ENCODE measurements at places on chromosomes 3 and 15.

- DNase-seq = no peak
These were observed 61.8 kb upstream of the TSC22D2 start for GRCh38 chr3:150346266-150346665.

- DNase-seq = no peak
These were observed 45.7 kb downstream of the B3GNT5 start for GRCh38 chr3:183298701-183299153.

- no peak for DNase-seq
These were observed 682 bp downstream of the ITPKA start for GRCh38 chr15:41494190-41494921.

DNA sequence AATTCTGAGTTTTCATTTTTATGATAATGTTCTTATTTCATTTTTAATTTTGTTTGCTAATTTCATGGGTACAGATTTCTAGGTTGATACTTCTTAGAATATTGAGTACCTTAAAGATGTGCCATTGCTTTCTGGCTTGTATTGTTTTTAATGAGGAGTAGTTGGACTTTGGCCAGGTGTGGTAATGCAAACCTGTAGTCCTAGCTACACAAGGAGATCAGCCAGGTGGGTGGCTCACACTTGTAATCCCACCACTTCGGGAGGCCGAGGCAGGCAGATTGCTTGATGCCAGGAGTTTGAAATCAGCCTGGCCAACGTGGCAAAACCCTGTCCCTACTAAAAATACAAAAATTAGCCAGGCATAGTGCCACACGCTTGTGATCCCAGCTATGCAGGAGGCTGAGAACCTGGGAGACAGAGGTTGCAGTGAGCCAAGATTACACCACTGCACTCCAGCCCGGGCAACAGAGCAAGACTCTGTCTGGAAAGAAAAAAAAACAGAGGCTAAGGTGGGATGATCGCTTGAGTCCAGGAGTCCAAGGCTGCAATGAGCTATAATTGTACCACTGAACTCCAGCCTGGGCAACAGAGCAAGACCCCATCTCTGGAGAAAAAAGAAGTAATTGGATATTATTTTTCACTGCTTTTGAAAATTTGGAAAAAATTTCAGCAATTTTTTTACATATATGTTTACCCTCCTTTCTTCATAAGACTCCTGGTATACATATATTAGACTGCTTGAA is 198.0 kb downstream of the ALCAM start:
- no peak for DNase-seq

- DNase-seq = no peak
These were observed 4.4 kb upstream of the COL8A1 start for GRCh38 chr3:99633887-99634558.

GRCh38 chr3:61847784-61848462 is 286.6 kb downstream of the PTPRG start:
- DNase-seq = no peak

DNA sequence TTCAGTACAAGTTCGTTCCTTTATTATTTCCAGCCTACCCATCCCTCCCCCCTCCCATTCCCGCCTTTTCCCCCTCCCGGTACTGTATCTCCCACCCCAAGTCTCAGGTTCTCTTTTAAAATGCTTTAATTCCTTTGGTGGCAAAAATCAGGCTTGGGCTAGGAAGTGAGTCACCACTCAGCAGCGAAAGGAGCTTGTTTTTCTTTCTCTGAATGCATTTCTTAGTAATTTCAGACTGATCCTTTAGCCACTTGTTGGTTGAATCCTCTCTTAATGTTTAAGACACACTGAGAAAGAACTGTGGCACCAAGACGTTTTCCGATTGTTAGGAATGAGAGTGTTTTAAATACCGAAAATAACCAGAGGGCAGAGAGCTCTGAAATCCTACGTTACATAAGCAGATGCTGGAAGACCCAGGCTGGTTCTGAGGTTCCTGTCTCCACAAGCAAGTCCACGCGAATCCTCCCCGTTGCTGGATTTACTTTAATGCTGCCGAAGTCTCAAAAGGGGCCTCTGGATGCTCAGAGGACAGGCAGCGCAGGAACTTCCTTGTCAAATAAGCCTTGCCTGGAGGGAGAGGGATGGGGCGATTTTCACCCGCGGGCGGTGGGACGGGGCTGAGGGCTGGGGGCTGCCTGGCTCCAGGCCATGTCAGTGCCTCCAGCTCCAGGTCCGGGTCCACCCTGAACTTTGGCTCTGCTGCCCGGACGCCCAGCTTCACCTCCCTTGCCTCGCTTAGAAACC is 854 bp upstream of the COL8A1 start:
- DNase-seq = no peak

DNA sequence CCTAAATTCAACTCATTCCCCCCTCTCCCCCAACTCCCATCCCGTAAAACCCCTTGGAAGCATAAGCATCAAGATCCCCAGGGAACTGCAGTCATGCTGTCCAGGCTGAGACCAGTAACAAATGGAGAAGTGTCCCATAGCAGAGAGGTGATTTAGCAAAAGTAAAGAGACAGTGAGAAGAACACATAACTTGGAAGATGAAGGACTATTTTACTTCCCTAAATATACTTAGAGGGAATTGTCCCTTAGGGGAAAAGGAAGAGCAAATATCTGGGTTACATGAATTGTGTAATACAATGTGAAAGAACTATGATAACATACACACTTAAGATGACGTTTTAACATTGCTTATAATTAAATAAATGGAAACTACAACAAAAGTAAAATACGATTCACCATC is 61.6 kb upstream of the LRRFIP2 start:
- no peak for DNase-seq

DNA sequence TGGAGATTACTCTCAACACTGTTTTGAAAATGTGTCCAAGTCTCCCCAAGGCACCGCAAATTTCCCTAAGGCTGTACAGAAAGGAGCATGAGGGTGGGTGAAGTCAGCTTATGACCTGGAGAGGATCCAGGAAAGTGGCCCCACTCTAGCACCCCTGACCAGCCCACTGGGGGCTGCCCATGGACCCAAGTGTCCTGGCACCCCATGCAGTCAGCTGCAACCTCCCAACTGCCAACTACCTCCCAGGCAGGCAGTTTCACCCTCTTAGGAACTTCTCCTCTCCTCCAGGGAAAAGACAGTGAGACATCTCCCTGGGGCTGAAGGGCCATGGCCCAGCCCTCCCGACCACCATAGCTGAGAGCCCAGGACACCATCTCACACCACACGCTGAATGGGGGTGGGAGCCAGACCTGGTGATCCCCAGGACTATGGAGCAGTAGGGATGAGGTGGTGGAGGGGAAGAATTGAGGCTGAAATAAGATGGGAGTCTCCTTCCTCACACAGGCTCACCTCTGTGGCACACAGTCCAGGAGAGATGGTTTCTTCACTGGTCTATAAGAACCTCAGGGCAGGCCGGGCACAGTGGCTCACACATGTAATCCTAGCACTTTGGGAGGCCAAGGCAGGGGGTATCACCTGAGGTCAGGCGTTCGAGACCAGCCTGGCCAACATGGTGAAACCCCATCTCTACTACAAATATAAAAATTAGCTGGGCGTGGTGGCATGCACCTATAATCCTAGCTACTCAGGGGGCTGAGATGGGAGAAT is 104.4 kb downstream of the DAPK2 start:
- no peak for DNase-seq

- no peak for DNase-seq
These were observed 25.5 kb upstream of the TEX55 start for GRCh38 chr3:119120480-119120879.

- DNase-seq = no peak
These were observed 176.0 kb downstream of the SATB1 start for GRCh38 chr3:18249126-18249525.

DNA sequence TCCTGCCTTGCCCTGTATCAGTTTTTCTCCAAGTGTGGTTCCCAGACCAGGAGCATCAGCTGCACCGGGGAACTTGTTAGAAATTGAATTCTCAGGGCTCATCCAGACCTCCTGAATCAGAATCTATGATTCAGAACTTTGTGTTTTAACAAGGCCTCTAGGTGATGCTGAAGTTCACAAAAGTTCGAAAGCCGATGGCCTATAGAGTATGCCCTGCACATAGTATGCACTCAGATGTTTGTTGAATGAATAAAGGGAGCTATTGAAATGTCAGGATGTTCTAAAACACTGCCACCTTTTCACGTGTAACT is 664 bp upstream of the LARP6 start:
- no peak for DNase-seq

DNA sequence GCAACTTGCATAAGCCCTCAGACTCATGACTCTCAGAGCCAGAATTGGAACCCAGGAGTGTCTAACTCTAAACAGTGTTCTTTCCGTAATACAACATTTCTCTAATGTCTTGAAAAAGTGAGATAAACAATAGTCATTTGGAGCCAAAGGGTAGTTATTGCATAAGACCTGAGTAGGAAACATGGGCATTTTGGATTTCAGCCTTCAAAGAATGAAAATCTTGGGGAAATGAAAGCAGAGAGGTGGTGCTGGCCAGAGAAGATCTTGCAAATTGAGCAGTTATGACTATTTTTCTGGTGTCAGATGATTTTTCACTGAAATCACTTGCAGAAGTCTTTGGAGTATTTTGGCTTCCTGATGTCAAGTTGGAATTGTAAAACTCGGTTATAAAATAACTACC is 379.4 kb downstream of the DIPK2A start:
- no peak for DNase-seq

GRCh38 chr3:158152186-158152585 is 42.3 kb downstream of the RSRC1 start:
- DNase-seq = no peak

DNA sequence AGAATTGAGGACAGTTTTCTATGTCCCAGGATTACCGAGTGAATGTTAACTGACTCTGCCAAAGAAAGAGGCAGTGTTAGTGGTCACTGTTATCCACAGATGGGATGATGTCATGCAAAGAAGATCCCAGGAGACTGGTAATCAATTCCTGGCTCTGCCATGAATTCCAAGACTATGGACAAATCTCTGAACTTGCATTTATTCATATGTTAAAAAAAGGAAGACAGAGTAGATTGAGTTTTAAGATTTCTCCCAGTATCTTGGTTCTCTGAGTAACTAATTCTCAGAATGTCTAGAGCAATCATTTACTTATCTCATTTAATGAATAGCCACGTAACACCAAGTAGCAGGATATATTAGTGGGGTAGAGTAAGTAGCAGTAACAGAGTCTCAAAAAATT is 11.5 kb upstream of the MAP3K13 start:
- DNase-seq = no peak
